ENCODE measurements at places on chromosomes 13 and 19.

DNA sequence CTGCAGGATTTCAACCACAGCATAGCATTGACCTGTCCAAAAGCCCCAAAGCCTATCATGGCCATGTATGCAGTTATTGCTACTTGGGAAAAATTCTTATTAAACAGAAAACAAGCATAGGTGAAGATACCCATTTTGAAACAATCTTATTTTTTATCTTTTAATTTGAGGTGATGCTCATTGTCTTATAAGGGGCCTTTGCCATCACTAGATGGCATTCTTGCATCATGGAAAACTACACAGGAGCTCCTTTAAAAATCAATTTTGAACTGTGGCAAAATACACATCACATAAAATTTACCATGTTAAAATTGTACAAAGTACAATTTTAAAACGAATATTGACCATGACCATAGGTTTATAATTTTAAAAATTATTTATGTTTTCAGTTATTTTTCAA lies 38.9 kb upstream of the ZNF835 start:
- DNase-seq, result no peak

GRCh38 chr13:73701160-73701559 lies 433.0 kb downstream of the KLF12 start:
- peak; percentile 46 for DNase-seq

DNA sequence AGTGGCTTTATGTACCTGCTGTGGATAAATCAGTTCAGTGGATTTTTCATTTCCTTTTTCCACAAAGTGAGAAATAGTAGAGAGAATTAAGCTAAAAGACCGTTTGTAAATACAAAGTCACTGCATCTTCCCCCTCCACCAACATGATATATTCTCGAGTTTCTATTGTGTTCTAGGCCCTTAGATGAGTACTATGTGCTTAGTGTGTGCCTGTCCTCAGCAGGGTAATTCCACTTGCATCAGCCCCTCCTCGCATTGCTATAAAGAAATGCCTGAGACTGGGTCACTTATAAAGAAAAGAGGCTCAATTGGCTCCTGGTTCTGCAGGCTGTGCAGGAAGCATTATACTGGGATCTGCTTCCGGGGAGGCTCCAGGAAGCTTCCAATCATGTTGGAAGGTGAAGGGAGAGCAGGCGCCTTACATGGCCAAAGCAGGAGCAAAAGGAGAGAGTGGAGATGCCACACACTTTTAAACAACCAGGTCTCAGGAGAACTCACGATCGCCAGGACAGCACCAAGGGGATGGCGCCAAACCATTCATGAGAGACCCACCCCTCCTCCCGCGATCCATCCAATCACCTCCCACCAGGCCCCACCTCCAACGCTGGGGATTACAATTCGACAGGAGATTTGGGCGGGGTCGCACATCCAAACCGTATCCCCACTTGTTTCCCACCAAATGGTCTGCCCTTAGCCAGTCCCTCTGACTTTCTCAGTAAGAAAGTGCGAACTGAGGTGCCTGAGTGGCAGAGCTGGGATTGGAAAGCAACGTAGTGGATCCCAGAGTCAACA lies 102.3 kb upstream of the ABCC4 start:
- peak; percentile 60 for DNase-seq

DNA sequence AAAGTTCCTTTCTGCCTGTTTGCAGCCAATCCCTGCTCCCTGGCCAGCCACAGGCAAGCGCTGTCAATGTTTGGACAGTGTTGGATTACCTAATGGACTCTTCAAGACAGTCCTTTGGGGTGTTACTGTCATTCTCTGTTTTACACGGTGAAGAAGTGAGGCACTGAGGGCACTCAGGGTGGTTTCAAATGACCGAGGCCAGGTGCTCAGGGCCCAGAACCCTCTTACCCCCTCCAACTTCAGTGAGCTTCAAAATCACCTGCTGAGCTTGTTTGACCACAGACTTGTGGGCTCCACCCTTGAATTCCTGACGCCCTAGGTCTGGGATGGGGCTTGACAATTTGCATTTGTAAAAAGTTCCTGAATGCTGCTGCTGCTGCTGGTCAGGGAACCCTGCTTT lies 97.9 kb downstream of the GGACT start:
- DNase-seq, result peak; percentile 18

DNA sequence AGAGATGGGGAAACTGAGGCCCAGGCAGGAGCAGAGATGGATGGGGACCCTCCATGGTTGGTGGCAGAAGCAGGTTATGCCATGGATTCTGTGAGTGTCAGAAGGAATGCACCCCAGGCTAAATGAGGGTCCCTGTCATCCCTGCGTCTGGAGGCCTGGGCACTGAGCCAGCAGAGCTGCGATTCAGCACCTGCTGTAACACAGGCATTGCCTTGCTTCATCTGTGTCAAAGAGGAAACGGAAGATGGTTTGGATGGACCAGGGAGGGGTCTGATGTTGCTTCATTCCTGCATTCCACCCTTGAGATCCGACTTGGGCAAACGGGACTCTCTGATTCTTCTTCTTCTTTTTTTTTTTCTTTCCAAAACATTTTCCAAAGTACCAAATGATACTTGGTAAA lies 1.2 kb downstream of the C5AR1 start:
- DNase-seq, result peak; percentile 25

- no peak for DNase-seq
Measured at GRCh38 chr13:83182845-83183244, 699.4 kb downstream of the SLITRK1 start.
